ENCODE measurements at places on chromosomes 12 and 14.

DNA sequence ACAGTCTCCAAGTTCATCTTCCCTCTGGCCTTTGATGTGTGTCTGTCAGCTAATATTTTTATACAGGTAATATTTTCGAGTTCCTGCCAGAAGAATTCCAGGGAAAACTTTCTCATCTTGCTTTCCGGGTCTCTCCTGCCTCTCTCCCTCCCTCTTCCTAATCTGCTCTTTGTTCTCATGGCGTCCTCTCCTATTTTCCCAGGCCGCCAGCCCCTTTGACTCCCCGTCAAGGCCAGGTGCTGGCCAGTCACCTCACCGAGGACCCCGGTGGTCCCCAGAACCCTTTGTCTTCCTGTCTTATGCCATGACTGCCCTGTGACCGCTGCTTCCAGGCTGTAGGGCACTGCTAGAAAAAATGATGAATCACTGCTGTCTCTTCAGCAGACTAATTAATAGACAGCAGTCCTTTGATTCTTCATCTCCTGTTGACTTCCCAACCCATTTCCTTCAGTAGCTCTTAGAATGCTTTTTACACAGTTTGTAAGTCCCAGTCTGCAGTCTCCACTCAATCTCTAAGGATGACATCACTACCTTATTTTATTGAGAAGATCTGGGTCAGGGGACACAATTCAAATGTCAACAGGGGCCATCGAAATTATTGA lies 40.7 kb downstream of the PPFIBP1 start:
- DNase-seq = no peak

GRCh38 chr12:1922075-1922709 lies 3.7 kb upstream of the CACNA2D4 start:
- no peak for DNase-seq

DNA sequence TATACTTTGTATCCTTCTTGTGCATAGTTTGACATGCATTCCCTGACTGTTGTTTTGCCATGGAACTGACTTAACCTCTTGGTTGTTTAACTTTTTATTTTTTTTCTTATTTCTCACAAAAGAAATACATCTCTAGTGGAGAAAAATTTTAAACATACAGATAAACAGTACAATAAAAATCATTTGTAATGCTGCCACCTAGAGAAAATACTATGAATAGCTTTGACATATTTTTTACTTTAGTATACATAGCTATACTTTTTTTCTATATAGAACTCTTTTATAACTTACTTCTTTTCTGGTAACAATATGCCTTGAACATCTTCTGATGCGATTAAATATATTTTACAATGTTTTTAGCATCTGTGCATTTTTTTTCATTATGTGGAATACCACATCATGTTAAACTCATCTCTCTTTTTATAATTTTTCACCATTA lies 184.5 kb downstream of the AKAP6 start:
- no peak for DNase-seq

DNA sequence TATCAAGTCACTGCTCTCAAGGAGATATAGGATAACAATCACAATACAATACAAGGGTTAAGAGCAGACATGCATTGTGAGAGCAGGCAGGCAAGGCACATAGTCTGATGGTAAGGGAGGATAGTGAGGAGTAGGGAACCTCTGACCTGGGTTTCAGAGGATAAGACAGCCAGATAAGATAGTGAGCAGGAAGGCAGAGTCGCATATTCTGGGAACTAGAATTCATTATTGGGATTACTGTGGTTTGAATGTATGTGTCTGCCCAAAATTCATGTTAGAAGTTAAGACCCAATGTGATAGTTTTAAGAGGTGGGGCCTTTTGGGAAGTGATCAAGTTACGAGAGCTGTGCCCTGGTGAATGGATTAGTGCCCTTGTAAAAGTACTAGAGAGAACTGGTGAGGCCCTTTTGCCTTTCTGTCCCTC lies 14.4 kb upstream of the ATF1 start:
- no peak for DNase-seq
